ENCODE measurements at places on chromosomes 4 and X. TPM values are rescaled to one million over a fixed set of nuclear protein-coding genes. Genes with fewer than 3 reads are reported as not detected.

GRCh38 chr4:75345423-75345822 lies 168.8 kb downstream of the RCHY1 start:
- no peaks in the 10 kb centered on the region for H3K27me3 ChIP-seq
- no peak overlapping the region for H3K4me3 ChIP-seq
- no peak for DNase-seq

- peaks cover 24% of the 10 kb centered on the region for H3K4me1 ChIP-seq
- H3K4me3 ChIP-seq = no peak overlapping the region
- DNase-seq = no peak
- H3K27me3 ChIP-seq = no peaks in the 10 kb centered on the region
Measured at GRCh38 chr4:184420881-184421416, 53.4 kb downstream of the IRF2 start.

DNA sequence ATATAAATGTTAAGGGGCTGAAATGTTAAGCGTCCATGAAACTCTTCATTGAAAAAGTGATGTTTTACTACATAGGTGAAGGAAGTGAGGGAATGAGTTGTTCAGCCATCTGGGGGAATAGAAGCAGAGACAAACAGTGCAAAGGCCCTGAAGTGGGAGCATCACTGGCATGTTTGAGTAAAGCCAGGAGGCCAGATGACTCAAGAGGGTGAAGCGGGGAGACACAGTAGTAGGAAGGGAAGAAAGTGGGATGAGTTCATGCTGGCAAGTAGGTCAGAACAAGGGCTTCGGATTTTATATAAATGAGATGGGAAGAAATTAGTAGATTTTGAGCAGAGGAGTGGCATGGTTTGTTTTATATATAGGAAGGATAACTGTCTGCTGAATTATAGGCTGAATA lies 112.5 kb upstream of the MAP9 start:
- no peaks in the 10 kb centered on the region for H3K36me3 ChIP-seq
- H3K27me3 ChIP-seq = no peaks in the 10 kb centered on the region
- no peak for DNase-seq

DNA sequence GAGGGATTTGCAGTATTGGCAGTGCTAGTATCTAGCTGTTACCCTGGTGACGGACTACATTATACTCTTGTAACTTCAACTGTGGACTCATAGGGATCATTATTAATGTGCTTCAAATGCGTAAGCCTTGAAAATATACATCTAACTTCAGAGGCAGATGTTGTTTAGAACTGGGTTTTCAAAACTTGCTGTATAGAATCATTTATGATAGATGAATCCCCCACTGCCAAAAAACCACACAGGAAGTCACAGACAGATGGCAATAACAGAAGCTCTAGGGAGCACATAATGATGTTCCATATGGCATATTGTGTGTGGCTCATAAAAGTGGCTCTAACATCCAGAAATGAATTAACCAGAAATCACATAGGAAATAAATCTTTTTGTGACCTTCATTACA lies 62.3 kb upstream of the RELL1 start:
- no peak overlapping the region for H3K27ac ChIP-seq
- H3K27me3 ChIP-seq = no peaks in the 10 kb centered on the region
- no peak for DNase-seq
- H3K36me3 ChIP-seq = no peaks in the 10 kb centered on the region
- no peak overlapping the region for H3K4me3 ChIP-seq
- H3K4me1 ChIP-seq = no peaks in the 10 kb centered on the region

DNA sequence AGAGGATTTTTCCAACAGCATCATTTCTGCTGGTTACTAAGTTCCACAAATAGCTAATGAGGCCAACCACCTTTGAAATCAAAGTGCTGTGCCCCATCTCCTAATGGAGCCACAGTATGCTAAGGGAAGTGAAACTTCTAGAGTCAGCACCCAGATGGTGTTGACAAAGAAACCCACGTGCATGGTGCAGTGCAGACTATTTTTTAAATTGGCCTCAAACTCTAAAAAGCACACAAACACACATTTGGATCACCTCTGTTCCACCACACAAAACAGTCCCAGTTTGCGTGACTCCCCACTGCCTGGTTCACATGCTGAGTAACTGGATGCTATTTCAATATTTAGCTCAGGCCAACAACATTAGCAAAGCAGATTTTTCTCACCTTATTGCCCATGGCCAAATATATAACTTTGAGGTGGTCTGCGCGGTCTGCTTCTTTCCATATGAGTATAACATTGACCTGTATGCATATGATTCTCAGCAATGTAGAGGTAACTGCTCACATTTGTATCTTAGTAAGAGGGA lies 69.9 kb downstream of the AMELX start:
- peak; percentile 45 for DNase-seq
- H3K36me3 ChIP-seq = no peaks in the 10 kb centered on the region
- no peaks in the 10 kb centered on the region for H3K27me3 ChIP-seq
- no peak overlapping the region for H3K4me3 ChIP-seq
- H3K27ac ChIP-seq = no peak overlapping the region
- no peaks in the 10 kb centered on the region for H3K4me1 ChIP-seq

- H3K27me3 ChIP-seq = no peaks in the 10 kb centered on the region
- no peak overlapping the region for H3K4me3 ChIP-seq
- H3K4me1 ChIP-seq = no peaks in the 10 kb centered on the region
- no peak overlapping the region for H3K27ac ChIP-seq
Measured at GRCh38 chr4:68267433-68267944, 22.0 kb upstream of the TMPRSS11B start.

The CFI gene
- 8.3 TPM for total RNA-seq
